ENCODE measurements at places on chromosomes 3 and 15.

- no peak for DNase-seq
Measured at GRCh38 chr15:101133181-101133460, 118.7 kb downstream of the CHSY1 start.

- no peak for DNase-seq
Measured at GRCh38 chr15:99169769-99170311, 65.0 kb downstream of the SYNM start.

- no peak for DNase-seq
Measured at GRCh38 chr15:62770111-62770660, 272.4 kb upstream of the TPM1 start.

GRCh38 chr3:179955809-179956208, 80.9 kb downstream of the PEX5L start:
- DNase-seq: no peak

GRCh38 chr3:48788544-48789162, 59.0 kb downstream of the PRKAR2A start:
- no peak for DNase-seq

DNA sequence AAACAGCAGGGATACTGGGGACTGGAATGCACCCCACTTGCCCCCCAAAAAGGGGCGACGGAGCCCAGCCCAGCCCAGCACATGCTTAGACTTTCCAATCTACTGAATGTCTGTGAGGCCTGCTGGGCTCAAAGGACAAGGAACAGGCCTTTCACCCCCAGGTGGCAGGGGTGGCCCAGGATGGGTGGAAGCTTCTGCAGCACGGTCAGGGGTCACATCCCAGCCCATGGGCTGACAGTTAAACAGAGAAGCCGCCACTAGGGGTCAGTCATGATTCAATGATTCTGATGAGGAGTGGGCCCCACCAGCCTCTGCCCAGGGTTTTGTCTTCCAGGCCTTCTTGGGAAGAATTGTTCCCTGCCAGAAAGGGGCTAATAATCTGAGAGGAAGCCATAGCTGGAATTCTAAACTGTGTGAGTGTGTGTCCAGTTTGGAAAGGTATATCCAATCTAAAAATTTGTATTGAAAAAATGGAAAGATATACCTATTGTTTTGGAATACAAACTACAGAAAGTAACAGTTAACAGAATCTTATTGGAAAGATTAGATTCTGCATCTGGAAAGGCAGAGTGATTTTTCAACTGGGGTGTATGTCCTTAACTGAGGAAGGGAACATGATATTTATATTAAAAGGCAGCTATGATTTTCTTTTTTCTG, 2.2 kb downstream of the CHRNB4 start:
- no peak for DNase-seq

GRCh38 chr3:160661660-160662059, 15.3 kb upstream of the ARL14 start:
- DNase-seq: no peak

DNA sequence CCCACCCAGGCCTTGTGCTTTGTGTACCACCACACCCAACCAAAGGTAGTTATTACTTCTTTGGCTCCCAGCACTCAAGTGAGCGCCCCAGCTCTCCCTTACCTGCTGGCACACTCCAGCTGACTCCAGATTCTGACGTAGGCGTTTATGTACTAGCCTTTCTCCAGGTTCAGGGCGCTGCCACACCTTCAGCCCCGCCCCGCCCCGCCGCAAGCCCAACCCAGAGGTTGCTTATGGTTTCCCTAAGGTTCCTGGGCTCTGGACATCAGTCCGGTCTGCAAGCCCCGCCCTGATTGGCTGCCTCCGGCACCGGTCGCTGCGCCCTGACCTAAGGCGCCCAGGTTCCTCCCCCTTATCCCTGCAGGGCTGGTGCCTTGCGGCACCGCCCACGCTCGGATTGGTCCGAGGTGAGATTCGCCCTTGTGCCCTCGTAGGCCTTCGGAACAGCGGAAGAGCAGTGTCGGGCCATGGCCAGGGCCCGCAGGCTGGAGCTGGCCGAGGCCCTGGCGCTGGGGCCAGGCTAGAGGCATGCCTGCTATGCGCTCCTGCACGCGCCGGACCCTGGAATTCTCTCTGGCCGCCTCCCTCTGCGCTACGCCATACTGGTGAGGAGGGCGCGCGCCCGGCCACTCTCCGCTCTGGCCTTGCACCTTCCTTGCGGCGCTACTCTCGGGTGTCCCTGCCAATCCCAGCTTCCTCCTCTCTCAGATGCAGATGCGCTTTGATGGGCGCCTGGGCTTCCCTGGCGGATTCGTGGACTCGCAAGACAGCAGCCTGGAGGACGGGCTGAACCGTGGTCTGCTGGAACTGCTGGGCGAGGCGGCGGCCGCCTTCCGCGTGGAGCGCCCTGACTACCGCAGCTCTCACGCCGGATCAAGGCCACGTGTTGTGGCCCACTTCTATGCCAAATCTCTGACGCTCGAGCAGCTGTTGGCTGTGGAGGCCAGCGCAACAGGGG, 19.8 kb upstream of the NUDT16 start:
- no peak for DNase-seq

DNA sequence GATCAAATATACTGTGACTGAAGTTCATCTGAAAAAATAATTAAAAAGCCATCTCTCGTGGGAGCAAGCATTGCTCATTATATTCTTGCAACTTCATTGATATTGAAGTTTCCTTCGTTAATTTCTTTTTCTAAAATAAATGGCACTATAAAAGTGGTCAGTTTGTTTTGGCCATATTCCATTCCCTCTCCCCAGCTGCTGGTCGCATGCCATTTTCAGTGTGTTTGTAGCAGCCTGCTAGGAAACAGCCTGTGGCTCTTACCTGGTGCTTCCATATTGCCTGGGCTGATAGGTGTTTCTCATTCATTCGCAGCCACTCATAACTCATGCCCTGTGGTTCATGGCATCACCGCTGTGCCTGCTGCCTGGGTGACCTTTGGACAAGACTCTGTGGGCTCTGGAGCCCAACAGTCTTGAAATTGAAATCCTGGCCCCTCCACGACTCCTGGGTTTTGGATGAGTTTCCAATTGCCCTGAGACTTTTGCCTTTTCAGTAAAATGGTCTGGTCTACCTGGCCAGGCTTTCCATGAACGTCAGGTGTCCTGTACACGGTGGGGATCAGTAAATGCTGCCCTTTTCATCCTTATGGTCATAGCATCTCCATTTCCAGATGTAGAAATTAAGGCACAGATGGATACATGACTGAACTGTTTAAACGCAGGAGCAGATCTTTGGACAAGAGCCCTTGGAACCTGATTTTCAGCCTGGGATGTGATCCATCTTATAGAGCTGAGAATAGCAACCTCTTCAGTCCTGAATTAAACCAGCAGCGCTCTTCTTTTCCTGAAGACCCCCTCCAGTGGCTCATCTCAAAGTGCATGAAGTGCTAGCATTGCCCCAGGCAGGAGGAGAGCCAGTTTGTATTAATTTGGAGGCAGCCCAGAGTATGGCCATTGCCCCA, 69.4 kb downstream of the SLCO3A1 start:
- DNase-seq: no peak

DNA sequence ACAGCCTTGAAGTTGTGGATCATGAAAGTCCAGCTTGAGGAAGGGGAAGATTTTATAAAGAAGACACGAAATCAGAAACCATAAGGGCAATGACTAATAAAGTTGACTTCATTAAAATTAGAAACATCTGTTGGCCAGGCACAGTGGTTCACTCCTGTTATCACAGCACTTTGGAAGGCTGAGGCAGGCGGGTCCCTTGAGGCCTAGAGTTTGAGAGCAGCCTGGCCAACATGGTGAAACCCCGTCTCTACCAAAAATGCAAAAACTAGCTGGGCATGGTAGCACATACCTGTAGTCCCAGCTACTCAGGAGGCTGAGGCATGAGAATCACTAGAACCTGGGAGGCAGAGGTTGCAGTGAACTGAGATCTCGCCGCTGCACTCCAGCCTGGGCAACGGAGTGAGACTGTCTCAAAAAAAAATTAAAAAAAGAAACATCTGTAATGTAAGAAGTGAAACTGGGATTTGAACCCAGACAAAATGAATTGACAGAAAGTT, 7.9 kb upstream of the UBXN7 start:
- DNase-seq: no peak

DNA sequence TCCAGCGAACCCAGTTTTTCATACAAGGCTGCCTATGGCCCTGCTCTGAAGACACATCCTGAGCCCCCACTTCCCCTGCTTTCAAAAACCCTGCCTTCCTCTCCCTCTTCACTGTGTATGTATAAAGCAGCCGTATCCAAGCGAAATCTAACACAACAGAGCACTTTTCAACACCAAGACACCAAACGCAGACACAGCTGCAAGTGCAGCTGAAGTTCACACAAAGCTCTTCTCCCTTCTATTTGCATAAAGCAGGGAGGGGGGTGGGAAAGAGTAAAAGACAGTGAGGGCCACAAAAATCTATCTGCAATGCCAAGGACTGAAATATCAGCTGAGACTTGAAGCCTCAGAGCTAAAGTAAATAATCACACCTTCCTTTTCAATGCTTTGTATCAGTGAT, 35.1 kb upstream of the CSPG5 start:
- DNase-seq: no peak

DNA sequence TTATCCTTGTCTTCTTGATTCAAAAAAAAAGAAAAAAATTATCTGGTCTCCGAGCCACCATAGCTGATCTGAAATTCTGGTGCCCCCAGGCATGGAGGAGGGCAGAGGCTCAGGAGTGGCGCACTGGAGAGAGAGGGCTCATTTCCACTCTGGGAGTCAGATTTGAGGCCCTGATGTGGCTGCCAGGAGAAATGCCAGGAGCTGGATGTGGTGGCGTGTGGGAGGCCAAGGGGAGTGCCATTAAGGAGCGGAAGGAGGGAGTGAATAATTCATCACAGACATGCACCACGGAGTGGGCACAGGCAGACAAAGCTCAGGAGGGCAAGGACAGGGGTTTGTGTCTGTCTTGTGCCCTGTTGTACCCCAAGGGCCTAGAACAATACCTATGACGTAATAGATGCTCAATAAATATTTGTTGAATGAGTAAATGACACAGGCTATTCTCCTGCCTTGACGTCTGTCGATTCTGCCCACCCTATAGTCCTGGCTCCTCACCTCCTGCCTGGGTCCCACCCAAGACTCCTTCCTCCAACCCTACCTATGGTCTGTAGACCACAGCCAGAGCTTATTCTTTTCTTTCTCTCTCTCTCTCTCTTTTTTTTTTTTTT, 12.0 kb upstream of the GRIP2 start:
- no peak for DNase-seq

GRCh38 chr3:143581972-143582722, 266.1 kb downstream of the SLC9A9 start:
- DNase-seq: no peak

DNA sequence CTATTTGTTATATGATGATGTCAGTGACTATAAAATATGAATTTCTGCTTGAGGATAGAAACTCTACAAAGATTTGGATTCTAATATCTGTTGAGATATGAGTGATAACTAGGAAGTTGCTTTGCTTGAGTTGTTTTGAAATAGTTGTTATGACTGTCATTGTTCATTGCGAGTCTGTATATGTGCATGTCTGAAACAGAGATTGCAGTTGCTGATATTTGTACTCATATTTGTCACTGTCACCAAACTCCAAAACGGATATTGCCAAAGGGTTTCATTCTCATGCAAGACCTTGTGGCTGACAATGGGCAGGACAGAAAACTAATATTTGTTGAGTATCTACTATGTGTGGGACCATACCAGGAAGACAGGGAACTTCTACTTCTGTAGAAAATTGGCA, 240.2 kb downstream of the CD47 start:
- DNase-seq: no peak

- no peak for DNase-seq
Measured at GRCh38 chr3:123767564-123768292, 116.4 kb downstream of the MYLK start.

DNA sequence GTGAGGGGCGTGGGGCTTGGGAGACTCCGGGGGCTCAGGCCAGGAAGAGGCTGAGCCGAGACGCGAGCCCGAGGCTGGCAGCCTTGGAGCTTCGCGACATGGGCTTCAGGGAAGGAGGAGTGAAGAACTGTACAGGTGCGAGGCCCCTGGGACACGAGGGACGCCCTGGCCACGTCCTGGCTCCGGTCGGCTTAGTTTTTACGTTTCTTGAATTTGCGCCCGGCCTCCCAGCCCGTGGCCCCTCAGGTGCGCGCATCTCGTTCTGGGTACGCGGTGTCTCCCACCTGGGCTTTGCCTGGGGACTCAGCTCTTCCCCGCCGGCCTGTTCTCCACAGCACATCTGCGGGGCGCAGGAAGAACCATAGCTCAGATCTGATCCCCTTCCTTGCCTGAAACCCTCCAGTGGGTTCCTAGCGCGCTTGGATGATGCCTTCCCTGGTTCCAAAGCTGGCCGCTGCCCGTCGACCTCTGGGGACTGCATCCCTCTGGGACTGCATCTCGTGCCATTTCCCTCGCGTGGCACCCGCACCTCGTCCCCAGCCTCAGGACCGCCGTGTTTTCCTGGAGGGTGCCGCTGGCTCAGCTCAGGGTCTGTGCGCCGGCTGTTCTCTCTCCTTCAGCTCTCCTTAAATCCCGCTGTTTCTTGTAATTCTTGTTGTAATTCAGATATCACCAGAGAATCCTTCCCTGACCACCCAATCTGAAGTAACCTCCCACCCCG, 614 bp downstream of the CHCHD6 start:
- no peak for DNase-seq

GRCh38 chr3:37479981-37480380, 305.6 kb upstream of the LRRFIP2 start:
- DNase-seq: no peak

DNA sequence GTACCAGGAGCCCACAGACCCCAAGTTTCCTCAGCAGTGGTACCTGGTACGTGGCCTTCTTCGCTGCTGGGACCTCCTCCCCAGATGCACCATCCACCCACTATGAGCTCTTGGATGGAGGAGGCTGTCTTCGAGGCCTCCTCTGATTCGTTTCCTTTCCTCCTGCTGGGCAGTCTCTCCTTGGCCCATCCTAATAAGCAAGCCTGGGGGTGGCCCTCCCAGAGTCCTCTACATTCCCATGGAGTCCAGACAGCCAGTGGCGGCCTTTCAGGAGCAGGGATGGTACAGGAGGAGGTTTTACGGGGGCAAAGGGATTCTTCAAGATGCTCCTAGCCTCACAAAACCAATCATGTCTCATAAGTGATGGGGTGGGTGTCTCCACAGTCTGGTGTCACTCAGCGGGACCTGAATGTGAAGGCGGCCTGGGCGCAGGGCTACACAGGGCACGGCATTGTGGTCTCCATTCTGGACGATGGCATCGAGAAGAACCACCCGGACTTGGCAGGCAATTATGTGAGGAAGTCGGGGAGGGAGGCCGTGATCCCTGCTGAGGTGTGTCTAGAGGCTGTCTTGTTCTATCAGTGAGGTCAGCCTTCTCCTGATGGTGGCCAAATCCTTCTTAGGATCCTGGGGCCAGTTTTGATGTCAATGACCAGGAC, 7.7 kb upstream of the FES start:
- no peak for DNase-seq

GRCh38 chr3:142982038-142982773, 18.7 kb upstream of the PAQR9 start:
- DNase-seq: no peak

DNA sequence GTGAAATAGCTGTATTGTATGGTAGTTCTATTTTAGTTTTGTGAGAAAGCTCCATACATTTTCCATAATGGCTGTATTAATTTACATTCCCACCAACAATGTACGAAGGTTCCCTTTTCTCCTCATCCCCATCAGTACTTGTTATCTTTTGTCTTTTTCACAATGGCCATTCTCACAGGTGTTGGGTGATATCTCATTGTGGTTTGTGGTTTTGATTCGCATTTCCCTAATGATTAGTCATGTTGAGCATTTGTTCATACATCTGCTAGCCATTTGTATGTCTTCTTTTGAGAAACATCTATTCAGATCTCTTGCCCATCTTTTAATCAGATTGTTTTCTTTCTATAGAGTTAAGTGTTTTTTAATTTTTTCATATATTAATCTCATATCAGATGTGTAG, 931.9 kb downstream of the IGSF11 start:
- DNase-seq: no peak

GRCh38 chr3:71512000-71512399, 71.5 kb downstream of the FOXP1 start:
- DNase-seq: peak; percentile 24

Data from effector memory CD4-positive, alpha-beta T cell (primary cell).